ENCODE measurements at places on chromosomes 4 and X.

DNA sequence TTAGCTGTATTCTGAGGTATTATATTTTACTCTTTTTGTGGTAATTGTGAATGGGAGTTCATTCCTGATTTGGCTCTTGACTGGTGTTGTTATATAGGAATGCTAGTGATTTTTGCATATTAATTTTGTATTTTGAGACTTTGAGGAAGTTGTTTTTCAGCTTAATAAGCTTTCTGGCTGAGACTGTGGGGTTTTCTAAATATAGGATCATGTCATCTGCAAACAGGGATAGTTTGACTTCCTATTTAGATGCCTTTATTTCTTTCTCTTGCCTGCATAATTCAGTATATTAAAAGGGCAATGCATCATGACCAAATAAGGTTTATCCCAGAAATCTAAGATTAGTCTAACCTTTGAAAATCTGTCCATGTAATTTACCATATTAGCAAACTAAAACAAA, 44.7 kb upstream of the EPGN start:
- no peak for DNase-seq

GRCh38 chr4:37862961-37863360, 27.9 kb upstream of the TBC1D1 start:
- no peak for DNase-seq

GRCh38 chr4:25969374-25970155, 55.5 kb downstream of the SMIM20 start:
- no peak for DNase-seq

GRCh38 chrX:50386520-50386919, 84.1 kb downstream of the DGKK start:
- no peak for DNase-seq

DNA sequence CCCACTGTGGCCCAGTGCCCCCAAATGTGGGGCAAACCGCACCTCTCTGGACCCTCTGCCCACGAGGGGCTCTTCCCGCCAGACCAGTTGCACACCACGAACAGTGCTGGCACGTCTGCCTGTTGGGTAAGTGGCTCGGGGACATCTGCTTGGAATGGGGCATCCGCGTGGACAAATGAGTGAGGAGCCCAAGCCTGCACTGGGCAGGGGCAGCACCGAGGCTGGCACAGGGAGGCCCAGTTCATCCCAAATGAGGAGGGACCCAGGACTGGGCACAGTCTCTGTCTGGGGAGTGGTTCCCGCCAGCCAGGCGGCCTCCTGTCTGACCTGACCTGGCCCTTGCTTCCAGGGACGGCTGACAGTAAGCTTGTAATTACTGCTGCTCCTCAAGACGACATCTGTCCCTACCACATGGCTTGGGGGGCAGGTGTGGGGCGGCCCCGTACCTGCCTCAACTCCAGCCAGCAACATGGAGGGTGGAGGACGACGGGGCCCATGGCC, 3.2 kb downstream of the SPON2 start:
- DNase-seq, result no peak

DNA sequence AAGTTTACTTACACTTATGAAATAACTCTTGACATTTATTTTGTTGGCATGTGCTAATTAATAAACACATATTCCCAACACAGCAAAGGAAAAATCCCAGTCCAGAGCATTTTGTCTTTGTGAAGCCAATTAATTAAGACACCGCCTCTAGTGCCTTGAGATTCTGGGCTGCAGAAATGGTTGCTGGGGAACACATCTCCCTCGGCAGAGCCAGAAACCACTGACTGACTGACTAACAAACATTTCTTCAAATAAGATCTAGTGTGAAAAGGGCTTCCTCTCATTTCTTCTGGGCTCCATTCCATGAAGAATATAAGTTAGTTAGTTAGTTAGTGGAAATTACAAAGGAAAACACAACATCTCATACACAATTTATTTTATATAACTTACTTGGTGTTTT, 28.4 kb upstream of the NAP1L5 start:
- no peak for DNase-seq

GRCh38 chrX:72126048-72126415, 5.7 kb downstream of the RTL5 start:
- no peak for DNase-seq

DNA sequence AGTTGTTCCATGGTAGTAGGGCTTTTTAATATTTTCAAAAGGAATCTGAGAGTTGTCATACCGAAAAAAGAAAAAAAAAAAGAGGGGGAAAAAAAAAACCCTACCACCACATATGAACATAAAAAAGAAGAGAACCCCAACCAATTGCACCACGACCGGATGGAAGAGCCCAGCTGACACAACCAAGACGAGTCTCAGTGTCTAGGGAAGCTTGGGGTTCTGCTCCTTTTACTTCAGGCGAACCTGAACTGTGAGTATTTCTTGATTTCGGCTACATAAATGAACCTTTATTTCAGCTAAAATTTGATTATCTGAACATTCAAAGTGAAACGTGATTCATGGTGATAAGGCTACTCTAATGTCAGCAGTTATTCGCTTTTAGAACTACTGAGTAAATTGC, at the start of gene GPR34:
Gene GPR34, plus strand, starts transcription at position 139 of the 400 bp plus-strand sequence. CDS start 6,661 bp downstream, outside the sequence.
- DNase-seq, result no peak

DNA sequence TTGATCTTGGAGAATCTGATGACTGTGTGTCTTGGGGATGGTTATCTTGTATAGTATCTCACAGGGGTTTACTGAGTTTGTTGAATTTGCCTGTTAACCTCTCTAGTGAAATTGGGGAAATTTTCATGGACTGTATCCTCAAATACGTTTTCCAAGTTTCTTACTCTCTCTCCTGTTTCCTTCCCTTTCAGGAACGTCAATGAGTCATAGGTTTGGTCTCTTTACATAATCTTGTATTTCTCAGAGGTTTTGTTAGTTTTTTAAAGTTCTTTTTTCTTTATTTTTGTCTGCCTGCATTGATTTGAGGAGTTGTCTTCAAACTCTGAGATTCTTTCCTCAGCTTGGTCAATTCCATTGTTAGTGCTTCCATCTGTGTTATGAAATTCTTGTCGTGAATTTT, 227.7 kb upstream of the GPRIN3 start:
- no peak for DNase-seq

- DNase-seq, result no peak
Measured at GRCh38 chr4:169241464-169241863, 29.3 kb downstream of the SH3RF1 start.

DNA sequence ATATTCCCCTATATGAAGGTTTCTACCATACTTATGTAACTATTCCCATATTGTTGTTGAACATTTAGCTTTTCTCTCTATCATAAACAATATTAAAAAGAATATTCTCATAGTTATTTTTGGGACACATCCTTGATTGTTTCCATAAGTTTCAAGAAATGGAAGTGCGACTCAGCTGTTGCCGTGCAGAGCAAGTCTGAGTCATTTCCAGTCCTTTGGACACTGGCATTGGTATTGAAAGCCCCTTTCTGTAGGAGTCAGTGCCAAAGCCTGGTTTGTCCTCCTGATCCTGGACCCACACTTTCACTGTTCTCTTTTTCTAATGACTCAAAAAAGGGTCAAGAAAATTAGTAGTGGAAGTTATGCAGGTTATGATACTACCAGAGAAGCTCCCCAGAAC, 108.3 kb upstream of the DIAPH2 start:
- no peak for DNase-seq

DNA sequence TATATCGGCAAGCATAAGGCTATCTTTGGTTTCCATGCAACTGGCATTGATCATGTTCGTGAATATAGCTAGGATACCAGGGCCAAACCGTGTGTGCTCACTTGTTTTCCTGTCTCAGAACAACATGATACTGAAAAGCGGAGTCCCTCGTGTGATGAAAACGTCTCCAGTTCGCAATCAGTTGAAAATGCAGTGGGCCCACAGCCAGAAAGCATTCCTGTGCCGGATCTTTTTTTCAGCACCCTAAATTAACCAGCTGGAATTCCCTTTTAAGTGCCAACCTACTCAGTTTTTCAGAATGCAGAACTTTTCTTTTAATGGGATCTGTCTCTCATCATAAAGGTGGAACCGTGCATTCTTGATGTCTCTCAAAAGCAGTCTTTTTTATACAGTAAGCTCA, 130.8 kb upstream of the FRG1 start:
- no peak for DNase-seq

- DNase-seq, result no peak
Measured at GRCh38 chr4:18075823-18076433, 54.4 kb upstream of the LCORL start.

GRCh38 chr4:40327340-40327739, 7.8 kb upstream of the CHRNA9 start:
- no peak for DNase-seq

- DNase-seq, result no peak
Measured at GRCh38 chr4:2059046-2059725, at the start of gene NAT8L. Gene NAT8L, plus strand, starts transcription at chr4:2059327. Its CDS starts 185 bp downstream, at chr4:2059512.

- no peak for DNase-seq
Measured at GRCh38 chr4:91019513-91019912, 892.3 kb downstream of the CCSER1 start.

DNA sequence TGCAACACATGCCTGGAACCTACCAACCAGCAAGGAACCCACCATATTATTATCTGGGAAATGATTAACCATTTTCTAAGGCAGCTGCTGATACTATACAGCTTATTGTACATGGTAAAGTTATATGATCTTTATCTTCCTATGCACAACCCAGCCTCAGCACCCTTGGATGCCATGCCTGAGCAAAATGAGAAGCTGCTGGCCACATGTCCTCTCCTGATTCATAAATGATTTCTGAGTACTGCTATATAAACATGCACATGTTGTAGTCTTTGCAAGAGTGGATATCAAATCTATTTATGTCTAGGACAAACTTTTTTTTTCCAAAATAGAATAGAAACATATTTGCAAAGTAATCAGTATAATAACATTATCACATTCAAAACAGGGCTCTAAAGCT, 1043.6 kb downstream of the CCSER1 start:
- no peak for DNase-seq

DNA sequence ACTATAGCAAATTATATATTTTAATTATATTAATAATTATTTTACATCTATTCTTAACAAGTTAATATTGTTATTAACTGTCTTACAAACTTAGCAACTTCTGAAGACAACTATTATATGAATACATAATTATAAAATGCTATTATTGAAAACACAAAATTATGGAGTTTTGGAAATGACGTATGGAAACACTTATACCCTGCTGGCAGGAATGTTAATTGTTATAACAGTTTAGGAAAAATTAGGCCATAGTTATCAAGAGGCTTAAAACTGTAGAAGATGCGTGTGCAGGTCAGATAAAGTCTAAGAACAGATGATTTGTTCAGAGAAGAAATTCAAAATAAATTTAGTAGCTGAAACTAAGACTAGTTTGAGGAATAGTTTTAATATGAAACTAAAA, 211.7 kb downstream of the FAT4 start:
- DNase-seq, result no peak

DNA sequence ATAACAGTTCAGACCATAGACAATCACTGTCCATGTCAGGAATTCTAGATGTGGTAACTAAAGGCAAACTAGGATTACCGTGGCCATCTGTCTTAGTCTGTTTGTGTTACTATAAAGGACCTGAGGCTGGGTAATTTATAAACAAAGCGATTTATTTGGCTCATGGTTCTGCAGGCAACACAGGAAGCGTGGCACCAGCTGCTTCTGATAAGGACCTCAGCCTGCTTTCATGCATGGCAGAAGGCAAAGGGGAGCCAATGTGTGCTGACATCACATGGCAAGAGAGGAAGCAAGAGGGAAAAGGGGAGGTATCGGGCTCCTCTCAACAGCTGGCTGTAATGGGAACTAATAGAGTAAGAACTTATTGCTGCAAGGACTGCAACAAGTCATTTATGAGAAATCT, 376.7 kb downstream of the GPM6A start:
- DNase-seq, result no peak

- DNase-seq, result no peak
Measured at GRCh38 chrX:103585411-103586313, at the start of gene TCEAL4. Gene TCEAL4, plus strand, starts transcription at chrX:103585515. Its CDS starts 1,161 bp downstream, at chrX:103586676.

GRCh38 chrX:102934624-102935023, 2.4 kb upstream of the RAB40AL start:
- DNase-seq, result no peak

- no peak for DNase-seq
Measured at GRCh38 chr4:3311489-3312171, 18.8 kb downstream of the RGS12 start.

GRCh38 chrX:16125520-16126149, 2.3 kb downstream of the GRPR start:
- DNase-seq, result no peak

DNA sequence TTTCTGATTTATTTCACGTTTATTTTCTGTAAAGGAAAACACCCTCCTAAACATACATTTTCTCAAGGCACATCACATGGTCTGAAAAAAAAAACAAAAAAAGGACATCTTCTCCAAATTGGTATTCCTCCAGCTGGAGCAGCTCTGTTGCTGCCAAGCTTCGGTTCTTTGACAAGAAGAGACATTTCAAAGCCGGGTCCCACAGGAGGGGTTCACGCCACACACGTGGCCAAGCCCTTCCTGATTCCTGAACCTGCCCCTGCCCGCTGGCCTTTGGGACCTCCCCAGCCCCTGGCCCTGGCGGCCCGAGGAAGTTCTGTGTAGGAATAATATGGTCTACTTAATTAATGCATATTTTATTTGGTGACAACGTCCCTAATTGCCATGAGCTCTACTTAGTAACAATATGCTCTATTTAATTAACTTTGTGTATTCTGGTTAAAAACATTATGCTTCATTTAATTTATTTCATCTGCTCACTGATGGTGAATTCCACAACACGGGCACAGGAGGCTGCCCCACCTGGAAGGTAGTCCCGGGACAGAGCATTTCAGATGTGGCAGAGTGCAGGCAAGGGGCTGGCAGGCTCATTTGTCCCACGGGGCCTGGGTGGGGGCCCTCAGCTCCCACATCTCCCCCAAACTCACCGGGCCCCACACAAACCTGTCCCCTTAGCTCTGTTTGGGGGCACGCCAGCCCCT, 5.4 kb upstream of the RGS12 start:
- DNase-seq, result no peak

GRCh38 chrX:49163555-49164419, 1.2 kb downstream of the MAGIX start:
- peak; percentile 65 for DNase-seq

GRCh38 chr4:84879651-84880200, 86.8 kb downstream of the WDFY3 start:
- no peak for DNase-seq

DNA sequence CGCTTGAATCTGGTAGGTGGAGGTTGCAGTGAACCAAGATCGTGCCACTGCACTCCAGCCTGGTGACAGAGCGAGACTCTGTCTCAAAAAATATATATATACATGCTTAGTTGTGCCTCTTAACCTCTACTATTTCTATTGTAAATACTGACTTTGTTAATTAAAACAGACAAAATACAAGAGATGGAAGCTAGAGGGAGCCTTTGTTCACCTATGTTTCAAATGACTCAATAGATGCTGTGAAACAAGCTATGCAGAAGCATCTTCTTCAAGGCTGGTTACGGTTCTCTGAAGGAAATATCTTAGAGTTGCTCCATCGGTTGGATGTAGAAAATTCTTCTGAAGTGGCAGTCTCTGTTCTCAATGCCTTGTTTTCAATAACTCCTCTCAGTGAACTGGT, 6.2 kb downstream of the NCAPG start:
- DNase-seq, result no peak

DNA sequence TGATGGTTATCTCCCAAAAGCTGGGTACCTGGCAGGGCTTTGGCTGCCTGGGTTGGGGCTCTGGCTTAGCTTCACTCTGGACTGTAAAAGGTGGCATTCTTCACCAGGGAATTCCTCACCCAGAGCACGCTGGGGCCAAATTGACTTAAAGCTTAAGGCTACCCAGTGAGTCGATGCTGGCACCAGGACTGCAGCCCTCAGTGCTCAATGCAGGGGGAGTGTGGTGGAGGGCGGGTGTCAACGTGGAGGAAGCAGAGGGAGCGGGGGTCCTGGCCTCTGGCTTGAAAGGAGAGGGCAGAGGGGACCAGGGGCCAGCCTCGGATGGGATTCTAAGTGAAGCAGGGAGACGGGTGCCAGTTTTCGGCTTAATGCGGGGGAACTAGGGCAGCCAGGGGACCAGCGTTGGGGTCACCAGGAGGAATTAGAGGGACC, 446 bp upstream of the FAM50A start:
- DNase-seq, result no peak
